ENCODE measurements at places on chromosomes 7 and 10.

DNA sequence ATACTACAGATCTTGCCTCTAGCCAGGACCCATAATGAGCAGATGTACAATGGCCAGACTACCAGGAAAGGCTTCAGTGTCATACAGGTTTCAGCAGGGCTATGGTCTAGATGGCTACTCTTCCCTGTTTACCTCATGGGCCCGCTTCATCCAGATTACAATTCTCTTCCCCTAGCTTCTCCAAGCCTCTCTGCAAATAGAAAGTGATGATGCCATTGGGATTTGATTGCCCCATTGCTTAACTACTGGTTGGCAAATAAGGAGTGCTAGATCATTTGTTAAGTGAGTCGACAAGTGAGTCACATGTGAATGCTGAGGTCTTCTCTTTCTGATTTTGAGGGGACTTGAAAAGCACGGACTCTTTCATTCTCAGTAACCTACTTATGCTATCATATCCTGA is 361.5 kb upstream of the LRRTM3 start:
- DNase-seq: no peak

- DNase-seq: no peak
Observed at GRCh38 chr7:112701456-112701855, 88.7 kb downstream of the TMEM168 start.

GRCh38 chr10:46787321-46787615 is 124.0 kb upstream of the PTPN20 start:
- DNase-seq: no peak

DNA sequence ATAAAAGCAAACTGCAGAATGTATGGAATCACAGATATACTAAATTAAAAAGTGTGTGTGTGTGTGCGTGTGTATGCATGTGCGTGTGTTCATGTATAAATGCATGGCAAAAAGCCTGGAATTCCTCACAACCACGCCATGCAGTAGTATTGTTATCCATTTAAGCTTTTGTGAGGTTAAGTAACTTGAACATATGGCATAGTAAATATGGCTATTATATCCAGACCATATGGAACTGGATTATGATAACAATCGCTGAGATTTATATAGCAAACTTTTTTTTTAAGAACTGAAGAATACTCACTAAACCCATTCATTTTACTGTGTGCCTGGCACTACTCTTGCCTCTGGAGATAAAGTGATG is 22.3 kb upstream of the NANOS1 start:
- no peak for DNase-seq

GRCh38 chr10:106980495-106981451 is 183.7 kb downstream of the SORCS1 start:
- DNase-seq: no peak

All from GM12892 (cell line).